NCI-H774 (cell line): ENCODE measurements at places on chromosomes 13 and 19.

- no peak for DNase-seq
Measured at GRCh38 chr13:39596685-39597084, 6.3 kb downstream of the LHFPL6 start.

GRCh38 chr19:1289686-1290025, 4.0 kb downstream of the EFNA2 start:
- DNase-seq = no peak

DNA sequence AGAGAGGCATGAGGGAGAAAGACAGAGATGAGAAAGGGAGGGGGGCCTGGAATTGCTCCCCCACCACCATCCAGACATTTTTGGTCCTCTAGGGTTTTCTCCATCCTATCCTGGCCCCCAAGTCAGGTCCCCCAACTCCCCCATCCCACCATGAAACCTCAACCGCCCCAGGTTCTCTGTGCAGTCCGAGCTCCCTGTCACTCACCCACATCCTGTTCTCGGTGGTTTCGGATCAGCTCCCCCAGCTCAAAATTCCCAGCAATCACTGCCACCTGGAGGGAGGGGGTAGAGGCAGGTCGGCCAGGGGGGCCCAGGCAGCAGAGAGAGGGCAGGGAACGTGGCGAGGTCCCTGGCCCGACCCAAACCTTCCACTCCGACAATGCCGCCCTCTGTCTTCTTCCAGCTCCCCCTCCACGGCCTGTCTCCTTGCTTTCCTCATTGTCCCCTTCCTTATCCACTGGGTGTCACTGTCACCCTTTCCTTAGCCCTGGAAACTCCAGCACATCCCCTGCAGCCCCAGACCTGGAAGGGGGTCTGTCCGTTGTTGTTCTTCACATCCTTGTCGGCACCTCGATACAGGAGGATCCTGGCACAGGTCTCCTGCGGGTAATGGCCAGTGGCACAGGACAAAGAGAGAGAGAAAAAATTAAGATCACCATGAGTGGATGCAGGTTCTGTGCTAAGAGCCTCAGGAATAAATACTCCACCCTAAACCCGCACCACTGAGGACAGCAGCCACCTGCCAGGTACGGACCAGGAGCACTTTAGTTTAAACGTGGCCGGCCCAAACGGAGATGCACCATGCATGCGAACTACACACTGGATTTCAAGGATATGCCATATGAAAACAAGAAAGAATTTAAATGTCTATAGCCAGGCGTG, 15.4 kb downstream of the SHANK1 start:
- DNase-seq = no peak

DNA sequence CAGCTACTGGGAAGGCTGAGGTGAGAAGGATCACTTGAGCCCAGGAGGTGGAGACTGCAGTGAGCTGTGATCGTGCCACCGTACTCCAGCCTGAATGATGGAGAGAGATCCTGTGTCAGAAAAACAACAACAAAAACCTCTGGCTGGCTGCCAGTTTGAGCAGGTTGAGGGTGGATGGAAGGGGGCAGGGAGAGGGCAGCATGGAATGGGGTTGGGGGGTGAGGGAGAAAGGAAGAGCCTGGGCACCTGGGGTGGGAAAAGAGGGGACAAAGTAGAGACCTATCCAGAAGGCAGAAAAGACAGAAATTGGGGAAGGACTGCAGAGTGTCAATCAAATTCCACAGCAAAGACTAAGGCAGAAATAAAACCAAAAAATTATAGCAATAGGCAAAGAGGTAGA, 4.7 kb downstream of the SLC1A5 start:
- no peak for DNase-seq

DNA sequence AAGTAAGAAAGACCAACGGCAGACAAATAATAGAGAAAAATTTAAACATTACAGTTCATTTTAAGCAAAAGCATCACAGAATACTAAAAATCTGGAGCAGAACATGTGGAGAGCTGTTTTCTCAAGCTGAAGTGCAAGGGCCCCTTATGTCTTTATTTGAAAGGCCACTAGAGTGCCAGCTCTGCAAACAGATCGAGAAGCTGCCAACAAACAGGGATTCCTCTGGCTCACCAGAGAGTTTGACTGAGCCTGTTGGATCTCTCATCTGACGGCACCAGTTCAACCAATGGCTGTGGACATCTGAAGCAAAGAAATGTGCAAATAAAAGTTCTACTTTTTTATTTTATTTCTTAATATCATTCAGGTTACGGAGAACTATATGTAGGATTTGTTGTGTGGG, 119.7 kb downstream of the COL4A2 start:
- peak; percentile 86 for DNase-seq

DNA sequence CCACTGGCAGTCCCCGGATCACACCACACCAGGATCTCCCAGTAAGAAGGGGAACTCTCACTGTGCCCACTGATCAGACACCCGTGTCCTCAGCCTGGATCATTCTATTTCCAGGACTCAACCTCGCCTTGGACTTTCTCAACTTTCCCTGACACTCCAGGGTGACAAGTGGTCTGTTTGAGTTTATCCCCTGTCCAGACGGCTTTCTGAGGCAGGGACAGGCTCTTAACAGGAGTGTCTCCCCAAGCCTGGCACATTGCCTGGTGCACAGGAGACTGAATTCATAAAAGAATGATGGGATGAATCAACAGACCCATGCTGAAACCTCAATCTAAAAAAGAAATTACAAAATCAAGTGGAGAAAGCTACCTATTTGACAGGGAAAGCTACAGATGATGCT, 606.6 kb downstream of the EFNB2 start:
- DNase-seq = no peak

DNA sequence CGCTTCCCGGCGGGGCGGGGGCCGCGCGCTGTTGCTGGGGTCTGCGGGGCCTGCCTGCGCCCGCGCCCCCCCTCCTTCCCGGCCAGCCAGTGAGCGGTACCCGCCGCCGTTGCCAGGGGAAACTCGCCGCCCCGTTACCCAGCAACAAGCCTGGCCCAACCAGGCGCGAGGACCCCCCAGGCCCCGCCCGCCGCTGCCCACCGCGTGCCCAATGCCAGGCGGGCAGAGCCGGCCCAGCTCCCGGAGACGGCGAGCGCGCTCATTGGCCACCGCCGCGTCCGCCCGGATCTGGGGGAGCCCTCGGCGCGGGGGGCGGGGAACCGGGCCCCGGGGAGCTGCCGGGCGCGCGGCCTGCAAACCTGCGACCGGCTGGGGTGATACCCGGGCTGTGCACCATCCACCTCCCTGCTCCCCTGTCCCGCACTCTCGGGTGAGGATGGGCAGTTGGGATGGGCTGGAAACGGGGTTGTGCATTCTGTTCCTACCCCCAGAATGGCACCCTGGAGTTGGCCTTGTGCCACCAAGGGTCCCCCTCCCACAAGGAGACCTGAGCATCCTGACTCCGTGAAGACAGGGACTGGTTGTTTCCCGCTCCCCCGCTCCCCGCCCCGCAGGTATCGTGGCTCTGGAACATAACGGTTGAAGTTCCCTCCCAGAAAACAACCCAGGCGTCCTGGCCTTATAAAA, 8.8 kb upstream of the BBC3 start:
- peak; percentile 38 for DNase-seq

GRCh38 chr19:53652476-53652875, 20.7 kb downstream of the DPRX start:
- DNase-seq = no peak

DNA sequence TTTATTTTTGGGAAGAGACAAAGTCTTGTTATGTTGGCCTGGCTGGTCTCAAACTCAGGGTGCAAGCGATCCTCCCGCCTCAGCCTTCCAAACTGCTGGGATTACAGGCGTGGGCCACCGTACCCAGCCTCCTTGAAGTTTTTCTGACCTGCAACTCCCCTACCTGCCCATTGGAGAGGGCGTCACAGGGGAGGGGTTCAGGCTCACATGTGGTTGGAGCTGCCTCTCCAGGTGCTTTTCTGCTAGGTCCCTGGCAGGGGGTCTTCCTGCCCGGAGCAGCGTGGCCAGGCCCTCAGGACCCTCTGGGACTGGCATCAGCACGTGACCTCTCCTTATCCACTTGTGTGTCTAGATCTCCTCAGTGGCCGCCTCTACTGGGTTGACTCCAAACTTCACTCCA, 27.2 kb downstream of the LDLR start:
- DNase-seq = no peak

DNA sequence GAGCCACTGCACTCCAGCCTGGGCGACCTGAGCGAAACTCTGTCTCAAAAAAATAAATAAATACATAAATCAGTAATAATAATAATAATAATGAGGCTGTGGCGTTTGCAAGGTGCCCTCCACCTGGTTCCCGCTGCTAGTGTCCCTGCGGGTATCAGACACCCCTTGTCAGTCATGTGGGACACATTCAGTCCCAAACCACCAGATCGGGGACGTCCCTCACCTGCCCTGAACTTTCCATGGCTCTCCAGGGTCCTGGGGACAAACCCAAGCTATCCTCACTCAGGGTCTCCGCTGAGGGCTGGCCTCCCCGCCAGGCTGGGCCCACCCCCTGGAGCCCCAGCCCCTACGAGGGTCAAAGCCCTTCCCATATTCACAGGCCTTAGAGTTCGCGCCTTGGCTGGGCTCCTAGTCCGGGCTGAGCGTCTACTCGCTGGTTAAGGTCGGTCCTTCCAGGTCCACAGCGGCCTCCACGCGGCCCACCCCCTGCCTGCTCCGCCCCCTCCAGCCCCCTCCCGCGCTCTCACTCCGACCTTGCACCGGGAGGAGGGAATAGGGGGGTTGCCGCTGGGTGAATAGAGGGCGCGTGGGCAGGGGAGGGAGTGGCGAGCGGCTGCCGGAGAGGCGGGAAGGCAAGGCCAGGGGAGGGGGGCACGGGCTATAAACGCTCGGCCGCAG, 349 bp upstream of the KISS1R start:
- DNase-seq = peak; percentile 67

GRCh38 chr13:113770441-113770840, 11.4 kb downstream of the TMEM255B start:
- DNase-seq = no peak

DNA sequence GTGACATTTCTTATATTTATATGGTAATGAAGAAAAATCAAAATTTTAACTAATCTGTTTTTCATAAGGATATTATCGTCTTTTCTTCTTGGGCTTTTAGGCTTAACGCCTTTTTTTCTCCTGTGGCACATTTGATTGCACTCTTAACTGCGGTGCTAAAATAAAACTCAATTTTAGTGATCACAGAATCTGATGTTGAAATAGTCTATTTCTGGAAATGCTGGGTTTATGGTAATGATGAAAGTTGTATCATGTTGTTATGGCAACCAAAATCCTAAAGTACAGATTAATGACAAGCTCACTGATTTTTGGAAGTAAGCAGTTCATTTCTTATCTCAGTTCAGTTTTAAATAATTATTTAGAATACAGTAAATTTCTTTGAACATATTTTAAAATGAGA, 85.3 kb downstream of the COG6 start:
- DNase-seq = no peak

- no peak for DNase-seq
Measured at GRCh38 chr19:14218620-14219330, 12.8 kb upstream of the ADGRL1 start.

GRCh38 chr13:50334944-50335343, 319.7 kb downstream of the KCNRG start:
- DNase-seq = no peak

DNA sequence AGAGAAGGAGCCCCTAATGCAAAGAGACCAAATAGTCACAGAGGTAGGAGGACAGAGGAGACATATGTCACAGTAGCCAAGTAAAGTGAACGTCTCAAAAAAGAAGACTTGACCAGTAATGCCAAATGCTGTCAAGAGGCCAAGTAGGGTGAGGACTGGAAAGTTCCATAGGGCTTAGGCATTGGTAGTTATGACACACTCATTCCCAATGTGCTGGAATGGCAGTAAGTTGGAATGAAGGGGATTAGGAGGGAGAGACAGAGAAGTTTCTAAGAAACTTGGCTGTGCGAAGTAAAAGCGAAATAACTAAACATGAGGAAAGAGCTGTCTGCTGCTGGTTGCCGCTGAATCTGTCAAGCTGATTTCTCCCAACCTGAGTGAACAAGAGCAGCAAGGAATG, 14.9 kb upstream of the FRY start:
- DNase-seq = no peak

DNA sequence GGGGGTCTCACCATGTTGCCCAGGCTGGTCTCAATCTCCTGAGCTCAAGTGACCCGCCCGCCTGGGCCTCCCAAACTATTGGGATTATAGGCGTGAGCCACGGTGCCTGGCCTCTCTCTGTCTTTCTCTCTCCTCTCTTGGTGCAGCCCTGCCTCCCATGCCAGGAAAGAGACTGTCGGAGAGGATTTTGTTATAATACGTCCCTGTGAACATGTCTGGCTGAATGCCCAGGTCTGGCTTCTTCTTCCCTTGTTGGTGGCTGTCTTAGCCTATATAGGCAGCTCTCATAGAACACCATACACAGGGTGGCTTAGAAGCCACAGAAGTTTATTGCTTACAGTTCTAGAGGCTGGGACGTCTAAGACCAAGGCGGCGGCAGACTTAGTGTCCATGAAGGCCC, 46.4 kb downstream of the PEX11G start:
- DNase-seq = no peak

GRCh38 chr19:8702350-8702749, 3.8 kb upstream of the ACTL9 start:
- DNase-seq = no peak

DNA sequence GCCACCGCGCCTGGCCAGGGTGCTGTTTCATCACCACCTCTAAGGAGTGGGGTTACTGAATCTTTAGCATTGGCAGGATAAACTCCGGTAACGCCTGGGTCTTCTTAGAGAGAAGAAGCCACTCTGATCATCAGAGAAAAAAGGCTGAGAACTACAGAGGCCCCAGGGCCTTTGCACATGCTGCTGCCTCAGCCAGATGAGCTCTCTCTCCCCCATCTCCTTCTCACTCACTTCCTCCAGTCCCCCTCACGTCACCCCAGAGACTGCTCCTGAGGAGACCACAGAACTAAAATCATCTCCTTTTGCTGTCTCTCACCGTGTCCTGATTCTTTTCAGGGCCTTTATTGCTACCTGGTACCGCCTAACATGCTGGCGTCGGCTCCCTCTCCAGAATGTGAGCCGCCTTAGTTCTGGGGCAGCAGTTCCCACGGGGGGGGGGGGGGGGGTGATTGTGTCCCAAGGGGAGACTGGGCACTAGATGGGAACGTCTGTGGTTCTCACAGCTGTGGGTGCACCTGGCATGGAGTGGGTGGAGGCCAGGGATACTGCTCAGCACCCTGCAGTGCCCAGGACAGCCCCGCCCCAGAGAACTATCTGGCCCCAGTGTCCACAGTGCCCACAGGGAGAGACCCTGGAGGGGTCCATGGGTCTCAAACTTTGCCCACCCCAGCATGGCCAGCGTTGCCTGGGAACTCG, 5.1 kb upstream of the DIRAS1 start:
- DNase-seq = no peak
